ENCODE measurements at places on chromosomes 7 and 10.

DNA sequence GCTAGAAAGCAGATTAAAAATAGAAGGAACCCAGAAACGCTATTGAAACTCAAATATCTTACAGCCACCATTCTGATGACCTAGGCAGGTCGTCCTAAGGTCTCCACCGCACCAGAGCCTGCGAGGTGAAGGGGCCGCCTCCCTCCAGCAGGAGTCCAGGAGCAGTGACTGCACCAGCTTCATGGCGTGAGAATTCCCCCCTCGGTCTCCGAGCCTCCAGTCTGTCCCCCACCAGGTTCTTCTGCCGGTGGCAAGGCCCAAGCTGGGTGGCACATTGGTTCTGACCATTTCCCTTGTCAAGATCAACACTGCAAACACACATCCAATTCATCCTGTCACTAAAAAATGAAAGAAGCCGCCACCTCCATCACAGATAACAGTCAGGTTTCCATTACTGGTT lies 98.7 kb downstream of the DIP2C start:
- no peak for DNase-seq

- DNase-seq: peak; percentile 13
These were observed 15.4 kb downstream of the GPNMB start for GRCh38 chr7:23261843-23262452.

GRCh38 chr7:18901351-18901750 lies 216.1 kb downstream of the TWIST1 start:
- no peak for DNase-seq

DNA sequence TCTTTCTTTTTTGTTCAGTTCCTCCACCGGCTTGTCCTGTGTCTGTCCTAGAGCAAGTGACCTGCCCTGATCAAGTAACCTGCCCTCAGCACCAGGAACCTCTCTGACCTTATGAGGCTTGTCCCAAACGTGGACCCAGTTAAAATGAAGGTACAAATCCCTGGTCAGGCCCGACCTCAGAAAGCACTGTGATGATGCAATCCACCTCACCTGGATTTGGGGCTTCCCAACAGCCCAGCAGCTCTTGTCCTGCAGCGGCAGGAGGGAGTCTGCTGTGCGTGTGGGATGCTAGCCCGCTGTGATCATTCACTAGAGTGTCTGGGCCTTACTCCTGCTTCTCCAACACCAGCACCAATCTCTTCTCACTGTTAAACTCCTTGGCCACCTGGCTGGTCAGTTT lies 11.2 kb downstream of the COL17A1 start:
- no peak for DNase-seq
